ENCODE measurements at places on chromosomes 12 and 14.

DNA sequence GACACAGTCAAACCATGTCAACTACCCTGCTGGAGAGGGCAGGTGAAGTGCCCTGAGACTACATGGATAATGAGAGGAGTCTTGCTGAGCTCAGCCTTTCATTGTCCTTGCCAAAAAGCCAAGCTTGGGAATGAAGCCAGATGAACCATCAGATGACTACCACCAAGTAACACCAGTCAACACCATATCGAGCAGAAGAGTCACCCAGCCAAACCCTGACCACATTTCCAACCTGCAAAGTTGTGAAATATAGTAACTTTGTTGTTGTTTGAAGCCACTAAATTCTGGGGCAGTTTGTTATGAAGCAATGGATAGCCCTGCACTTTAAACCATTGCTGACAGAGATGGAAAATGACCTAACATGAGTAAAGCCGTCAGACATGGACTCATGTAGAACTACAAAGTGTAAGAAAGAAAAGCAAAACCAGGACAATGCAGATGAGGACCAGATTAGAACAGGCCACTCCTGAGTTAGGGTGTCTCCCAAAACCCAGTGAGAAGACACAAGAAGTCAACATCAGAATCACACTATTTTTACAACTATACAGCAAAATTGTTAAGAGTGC, 12.5 kb upstream of the CRADD start:
- DNase-seq, result no peak

DNA sequence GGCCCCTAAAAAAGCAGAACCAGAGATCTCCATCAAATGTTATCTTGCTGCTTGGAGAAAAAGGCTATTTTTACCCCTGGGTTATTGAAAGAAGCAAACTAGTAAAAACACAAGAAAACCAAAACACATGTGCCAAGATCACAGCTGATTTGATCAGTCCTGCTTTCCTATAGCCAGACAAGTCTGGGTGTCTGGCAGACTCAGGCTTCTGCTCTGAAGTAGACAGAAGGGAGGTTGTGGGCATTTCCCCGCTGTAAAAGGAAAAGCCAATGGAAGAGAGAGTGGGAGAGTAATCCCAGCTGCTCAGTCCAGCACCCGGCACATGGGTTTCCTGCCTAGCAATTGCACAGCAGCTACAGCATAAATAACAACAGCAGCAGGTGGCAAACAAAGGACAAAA, 177.9 kb downstream of the PHLDA1 start:
- DNase-seq, result no peak

GRCh38 chr12:127803545-127803944, 463.4 kb upstream of the TMEM132C start:
- DNase-seq, result peak; percentile 27

DNA sequence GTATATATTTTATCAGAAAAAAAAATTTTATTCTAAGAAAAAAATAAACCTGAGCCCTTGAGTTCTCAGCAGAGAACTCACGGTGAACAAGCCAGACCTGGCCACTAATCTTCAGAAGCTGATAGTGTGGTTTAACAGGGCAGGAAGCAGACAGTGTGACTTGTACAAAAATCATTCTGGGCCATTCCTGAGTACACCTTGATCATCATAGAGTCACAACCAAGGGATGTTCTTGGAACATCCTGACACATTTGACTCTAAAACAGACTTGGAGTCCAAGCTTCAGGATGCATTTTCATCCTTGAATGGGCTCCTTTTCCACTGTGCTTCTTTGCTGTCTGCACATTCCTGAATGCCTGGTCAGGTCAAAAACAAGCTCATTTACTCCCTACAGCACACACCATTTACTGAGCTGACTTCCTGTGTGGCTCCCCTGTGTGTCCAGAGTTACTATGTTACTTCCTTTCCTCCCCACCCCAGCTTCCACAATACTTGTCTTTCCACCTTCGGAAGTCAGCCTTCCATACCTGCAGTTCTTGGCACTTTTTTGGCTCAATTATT, 112.0 kb downstream of the ANO6 start:
- DNase-seq, result no peak

- no peak for DNase-seq
Measured at GRCh38 chr12:100718187-100718586, 76.4 kb upstream of the ANO4 start.

GRCh38 chr12:88882662-88883061, 302.4 kb upstream of the KITLG start:
- no peak for DNase-seq

GRCh38 chr14:93982230-93983007, 6.0 kb upstream of the ASB2 start:
- DNase-seq, result no peak

GRCh38 chr12:2641207-2641606, 153.6 kb upstream of the FKBP4 start:
- no peak for DNase-seq

- no peak for DNase-seq
Measured at GRCh38 chr14:51481643-51482042, 170.1 kb upstream of the FRMD6 start.

DNA sequence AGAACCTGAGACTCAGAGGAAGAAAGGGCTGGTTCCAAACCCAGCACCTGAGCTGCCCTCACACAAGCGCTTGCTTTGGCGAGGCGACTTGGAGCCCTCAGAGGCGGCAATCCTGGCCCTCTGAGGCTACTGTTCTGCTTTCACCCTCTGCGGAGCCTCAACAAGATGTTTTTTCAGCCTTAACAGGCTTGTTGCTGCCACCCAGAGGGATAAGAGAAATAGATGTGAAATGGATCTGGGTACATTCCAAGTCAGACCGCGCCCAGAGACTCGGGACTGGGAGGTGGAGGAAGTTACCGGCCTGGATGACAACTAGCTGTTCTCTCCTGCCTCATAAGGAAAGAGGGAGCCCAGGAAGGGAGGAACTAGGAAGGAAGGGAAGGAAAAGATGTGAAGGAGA, 89.6 kb downstream of the TTC7B start:
- peak; percentile 77 for DNase-seq

GRCh38 chr12:103572312-103573045, 14.6 kb upstream of the STAB2 start:
- DNase-seq, result no peak

DNA sequence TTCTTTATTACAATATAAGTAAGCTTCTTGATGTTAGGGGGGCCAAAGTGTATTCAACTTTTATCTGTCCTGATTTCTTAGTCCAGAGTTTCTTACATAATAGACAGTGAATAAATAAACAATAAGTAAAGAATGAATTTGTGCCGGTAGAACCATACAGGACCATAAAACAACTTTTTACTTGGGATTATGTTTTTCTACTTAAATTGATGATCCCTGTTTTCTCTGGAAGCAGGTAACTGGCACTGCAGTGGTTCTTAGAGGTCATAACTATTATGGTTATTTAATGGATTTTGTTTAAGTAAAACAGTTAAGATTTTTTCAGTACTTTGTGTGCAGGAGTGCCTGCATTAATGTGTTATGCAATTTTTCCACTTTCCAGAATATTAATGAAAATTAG, 10.5 kb downstream of the CAND1 start:
- DNase-seq, result no peak

GRCh38 chr12:94798113-94798512, 147.8 kb upstream of the TMCC3 start:
- no peak for DNase-seq

- no peak for DNase-seq
Measured at GRCh38 chr12:93113317-93114006, 184.4 kb upstream of the EEA1 start.

- DNase-seq, result no peak
Measured at GRCh38 chr12:95671265-95671664, 119.3 kb downstream of the NTN4 start.

- no peak for DNase-seq
Measured at GRCh38 chr12:19035536-19035935, 94.0 kb upstream of the PLEKHA5 start.

DNA sequence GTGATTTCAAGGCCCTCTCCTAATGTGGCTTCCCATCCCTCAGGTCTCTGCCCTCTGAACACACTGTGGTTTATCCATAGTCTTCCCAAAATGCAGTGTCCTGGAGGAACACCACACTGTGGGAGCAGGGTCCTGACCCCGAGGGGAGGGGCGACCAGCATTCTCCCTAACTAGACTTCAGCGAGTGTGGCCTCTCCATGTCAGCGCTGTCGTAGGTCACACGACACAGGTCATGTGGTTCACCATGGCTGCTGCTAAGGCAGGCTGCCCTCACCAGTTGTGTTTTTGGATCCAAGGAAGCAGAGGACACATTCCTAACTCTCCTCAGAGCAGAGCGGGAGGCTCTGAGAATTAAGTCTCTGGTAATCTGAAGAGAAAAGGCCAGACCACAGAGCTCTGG, 50.5 kb downstream of the SSH1 start:
- no peak for DNase-seq

GRCh38 chr12:117980616-117981015, 11.8 kb upstream of the KSR2 start:
- no peak for DNase-seq

GRCh38 chr14:59483363-59483762, 845 bp downstream of the L3HYPDH start:
- DNase-seq, result no peak

- DNase-seq, result no peak
Measured at GRCh38 chr14:68951035-68951797, 27.9 kb downstream of the ACTN1 start.

DNA sequence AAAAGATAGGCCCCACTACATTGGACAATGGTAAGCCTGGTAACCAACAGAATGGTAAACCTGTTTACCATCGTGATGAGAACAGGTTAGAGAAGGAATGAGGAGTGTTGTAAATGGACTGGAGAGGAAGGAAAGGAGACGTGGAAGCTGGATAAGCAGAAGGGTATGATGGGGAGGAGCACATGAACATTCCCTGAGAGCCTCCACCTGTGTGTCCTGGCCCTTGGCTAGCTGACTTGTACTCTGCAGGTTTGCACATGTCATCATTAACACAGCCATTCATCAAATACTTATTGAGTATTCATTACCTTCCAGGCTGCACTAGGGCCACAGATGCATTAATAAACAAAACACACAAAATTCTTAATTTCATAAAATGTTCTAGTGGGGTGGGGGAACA, 4.3 kb upstream of the IL26 start:
- DNase-seq, result no peak

DNA sequence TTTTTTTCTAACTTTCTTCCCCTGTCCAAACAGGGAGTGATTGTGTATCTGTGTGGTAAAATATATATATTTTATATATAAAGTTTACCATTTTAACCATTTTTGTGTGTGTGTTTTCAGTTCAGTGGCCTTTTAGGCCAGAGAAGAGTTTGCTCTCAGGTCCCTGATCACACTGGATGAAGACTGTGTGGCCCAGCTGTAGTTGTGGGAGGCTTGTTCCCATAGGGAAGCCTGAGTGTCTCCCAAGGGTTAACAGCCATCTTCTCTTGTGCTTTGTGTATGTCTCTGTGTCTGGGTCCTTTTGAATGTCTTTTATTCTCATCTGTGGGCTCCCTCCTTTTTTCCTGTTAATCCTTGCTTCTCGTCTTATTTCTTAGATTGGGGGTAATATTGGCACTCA, 23.4 kb downstream of the CGRRF1 start:
- no peak for DNase-seq

DNA sequence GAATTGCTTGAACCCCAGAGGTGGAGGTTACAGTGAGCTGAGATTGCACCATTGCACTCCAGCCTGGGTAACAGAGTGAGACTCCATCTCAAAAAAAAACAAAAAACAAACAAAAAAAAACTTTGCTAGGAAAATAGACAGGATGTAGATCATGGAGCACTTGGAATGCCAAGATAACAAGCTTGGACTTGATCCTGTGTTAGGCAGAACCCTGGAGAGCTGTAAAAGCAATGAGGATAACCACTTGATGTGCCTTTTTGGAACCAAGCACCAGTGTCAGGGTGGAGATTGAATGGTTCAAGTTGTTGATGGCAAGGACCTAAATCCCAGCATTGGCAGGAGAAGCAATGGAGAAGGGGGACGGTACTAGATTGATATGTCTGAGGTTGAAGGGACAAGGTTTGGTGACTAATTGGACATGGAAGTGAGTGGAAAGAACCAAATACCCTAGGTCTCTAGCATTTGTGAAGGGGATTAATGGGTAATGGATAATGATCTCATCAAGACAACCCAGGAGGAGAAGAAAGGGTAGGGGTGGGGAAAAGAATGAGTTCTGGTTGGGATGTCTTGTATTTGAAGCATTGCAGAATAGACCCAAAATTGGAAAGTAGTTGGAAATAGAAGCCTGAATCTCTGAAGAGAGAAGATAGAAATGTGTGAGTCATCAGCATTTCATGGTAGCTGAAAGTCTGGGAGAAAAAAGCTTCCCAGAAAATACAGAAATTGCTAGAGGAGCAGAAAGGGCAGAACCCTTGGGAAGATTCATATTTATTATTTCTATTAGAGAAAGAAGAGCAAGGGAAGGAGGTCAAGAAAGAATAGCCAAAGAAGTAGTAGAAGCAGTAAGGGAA, 176.7 kb downstream of the NUAK1 start:
- no peak for DNase-seq

DNA sequence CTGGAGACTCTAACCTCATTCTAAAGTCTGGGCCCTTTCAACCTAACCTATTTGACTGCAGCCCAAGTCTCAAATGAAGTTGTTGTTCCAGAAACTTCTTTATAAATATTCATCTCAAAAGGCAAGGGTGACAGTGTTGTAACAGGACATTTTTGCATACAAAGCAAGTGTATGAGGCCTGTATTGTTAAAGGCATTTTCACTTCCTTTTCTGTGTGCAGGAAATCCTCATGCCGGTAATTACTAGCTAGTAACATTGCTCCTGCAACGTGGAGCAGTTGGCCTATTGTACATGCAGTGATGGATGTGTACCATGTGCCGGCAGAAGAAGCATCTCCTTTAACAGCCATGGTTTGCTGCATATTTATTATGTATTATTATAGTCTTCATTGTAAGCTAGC, 156.5 kb upstream of the RMST start:
- no peak for DNase-seq

DNA sequence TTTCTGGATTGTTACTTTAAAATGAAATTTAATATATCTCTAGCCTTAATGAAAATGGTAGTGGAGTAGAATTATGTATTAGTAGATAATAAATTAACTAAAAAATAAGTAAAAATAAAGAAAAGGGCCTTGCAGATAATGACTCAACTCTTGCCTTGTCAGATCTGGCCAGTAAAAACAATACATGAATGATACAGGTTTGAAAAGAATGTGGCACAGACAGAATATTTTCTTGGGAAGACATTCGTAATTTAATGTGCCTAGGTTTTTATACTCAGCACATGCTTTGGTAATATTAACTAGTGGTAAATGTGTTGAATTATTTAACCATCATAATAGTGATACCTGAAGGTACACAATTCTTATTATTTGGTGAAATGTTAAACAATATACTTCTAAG, 28.3 kb downstream of the ATF7IP start:
- no peak for DNase-seq

- DNase-seq, result no peak
Measured at GRCh38 chr12:48012070-48012469, 7.8 kb upstream of the COL2A1 start.

GRCh38 chr14:87158283-87158682, 834.7 kb downstream of the GALC start:
- peak; percentile 37 for DNase-seq

Data from globus pallidus (tissue), 1 donor.